ENCODE measurements at places on chromosomes 16 and 17. TPM values are rescaled to one million over a fixed set of nuclear protein-coding genes. Genes with fewer than 3 reads are reported as not detected.

RHBDF1 gene
- total RNA-seq, result 31.1 TPM

CRISPLD2 gene
- 12.7 TPM for total RNA-seq

TNFAIP1 gene
- total RNA-seq, result 25.1 TPM

C16orf87 gene
- 15.1 TPM for total RNA-seq

CDRT15L2 gene
- total RNA-seq, result not detected

PRSS36 gene
- 1.4 TPM for total RNA-seq

- H3K4me3 ChIP-seq, result no peak overlapping the region
- H3K27ac ChIP-seq, result peak overlapping the region; percentile 61
- no peaks in the 10 kb centered on the region for H3K27me3 ChIP-seq
- no peak for DNase-seq
- H3K4me1 ChIP-seq, result peaks cover 52% of the 10 kb centered on the region
- peaks cover 90% of the 10 kb centered on the region for H3K36me3 ChIP-seq
Measured at GRCh38 chr16:1532771-1533170, 695 bp upstream of the TMEM204 start.

- H3K27ac ChIP-seq, result no peak overlapping the region
- DNase-seq, result no peak
- no peaks in the 10 kb centered on the region for H3K27me3 ChIP-seq
Measured at GRCh38 chr17:75996665-75997590, 3.7 kb upstream of the CDK3 start.

DNA sequence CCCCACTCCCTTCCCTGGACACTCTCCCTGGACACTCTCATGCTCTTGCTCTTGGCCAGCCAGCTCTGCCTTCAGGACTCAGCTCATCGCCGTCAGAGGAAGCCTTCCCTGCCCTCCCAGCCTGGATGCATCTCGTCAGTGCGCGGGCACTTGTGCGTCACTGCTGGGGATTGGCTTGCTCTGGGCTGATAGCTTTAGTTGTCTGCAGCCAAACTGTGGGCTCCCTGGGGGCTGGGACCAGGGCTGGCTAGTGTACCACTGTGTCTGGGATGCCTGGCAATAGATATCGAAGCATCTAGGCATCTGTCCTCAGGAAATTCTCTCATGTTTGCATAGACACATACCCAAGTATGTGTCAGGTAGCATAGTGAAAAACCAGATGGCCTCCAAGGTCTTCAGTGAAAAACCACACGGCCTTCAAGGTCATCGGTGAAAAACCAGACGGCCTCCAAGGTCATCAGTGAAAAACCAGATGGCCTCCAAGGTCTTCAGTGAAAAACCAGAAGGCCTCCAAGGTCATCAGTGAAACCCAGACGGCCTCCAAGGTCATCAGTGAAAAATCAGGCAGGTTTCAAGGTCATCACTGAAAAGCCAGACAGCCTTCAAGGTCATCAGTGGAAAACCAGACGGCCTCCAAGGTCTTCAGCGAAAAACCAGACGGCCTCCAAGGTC lies 72.0 kb downstream of the CMIP start:
- no peak for DNase-seq
- no peak overlapping the region for H3K4me3 ChIP-seq
- no peaks in the 10 kb centered on the region for H3K27me3 ChIP-seq
- H3K4me1 ChIP-seq, result peaks cover 62% of the 10 kb centered on the region
- no peak overlapping the region for H3K27ac ChIP-seq

DNA sequence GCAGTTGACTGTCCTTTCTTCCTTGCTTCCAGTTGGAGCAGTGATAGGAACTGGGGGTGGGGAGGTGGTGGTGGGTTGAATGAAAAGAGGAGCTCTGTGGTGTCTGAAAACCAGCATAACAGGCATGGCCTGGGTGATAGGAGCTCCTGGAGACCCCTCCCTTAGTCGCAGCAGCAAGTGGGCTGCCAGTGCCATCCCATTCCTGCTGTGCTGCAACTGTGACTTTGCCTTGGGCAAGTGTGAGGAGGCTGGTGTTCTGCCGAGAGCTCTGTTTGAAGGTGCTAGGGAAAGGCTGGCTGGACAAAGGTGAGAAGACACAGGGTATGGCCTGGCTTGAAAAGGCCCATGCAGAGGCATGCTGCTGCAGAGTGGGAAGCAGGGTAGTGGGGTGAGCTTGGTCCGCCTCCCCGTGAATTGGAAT lies 2.7 kb upstream of the CDK5R1 start:
- H3K4me3 ChIP-seq, result no peak overlapping the region
- H3K27me3 ChIP-seq, result no peaks in the 10 kb centered on the region
- H3K36me3 ChIP-seq, result peaks cover 48% of the 10 kb centered on the region

- H3K36me3 ChIP-seq, result no peaks in the 10 kb centered on the region
- H3K4me3 ChIP-seq, result no peak overlapping the region
- H3K4me1 ChIP-seq, result peaks cover 3% of the 10 kb centered on the region
- DNase-seq, result no peak
Measured at GRCh38 chr16:54456291-54456690, 169.7 kb upstream of the IRX3 start.

DNA sequence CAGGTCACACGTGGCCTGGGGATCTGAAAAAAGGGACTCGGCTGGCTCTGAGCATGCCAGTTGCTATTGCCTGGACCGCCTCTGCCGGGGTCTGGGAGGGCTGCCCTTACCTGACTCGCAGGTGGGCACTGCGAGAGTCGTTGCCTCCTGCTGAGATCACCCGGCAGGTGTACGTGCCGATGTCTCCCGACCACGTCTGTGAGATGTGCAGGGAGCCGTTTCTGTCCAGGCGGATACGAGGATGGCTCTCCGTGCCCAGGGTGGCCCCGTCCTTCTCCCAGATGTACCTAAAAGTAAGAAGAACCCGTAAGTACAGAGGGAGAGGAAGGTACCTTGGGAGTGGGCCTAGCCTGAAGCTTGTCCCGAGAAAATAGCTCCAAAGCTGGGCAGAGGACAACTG lies 112.0 kb upstream of the CDC42EP4 start:
- H3K36me3 ChIP-seq, result peaks cover 38% of the 10 kb centered on the region
- no peak overlapping the region for H3K27ac ChIP-seq
- no peak for DNase-seq
- H3K4me3 ChIP-seq, result no peak overlapping the region
- no peaks in the 10 kb centered on the region for H3K4me1 ChIP-seq

DNA sequence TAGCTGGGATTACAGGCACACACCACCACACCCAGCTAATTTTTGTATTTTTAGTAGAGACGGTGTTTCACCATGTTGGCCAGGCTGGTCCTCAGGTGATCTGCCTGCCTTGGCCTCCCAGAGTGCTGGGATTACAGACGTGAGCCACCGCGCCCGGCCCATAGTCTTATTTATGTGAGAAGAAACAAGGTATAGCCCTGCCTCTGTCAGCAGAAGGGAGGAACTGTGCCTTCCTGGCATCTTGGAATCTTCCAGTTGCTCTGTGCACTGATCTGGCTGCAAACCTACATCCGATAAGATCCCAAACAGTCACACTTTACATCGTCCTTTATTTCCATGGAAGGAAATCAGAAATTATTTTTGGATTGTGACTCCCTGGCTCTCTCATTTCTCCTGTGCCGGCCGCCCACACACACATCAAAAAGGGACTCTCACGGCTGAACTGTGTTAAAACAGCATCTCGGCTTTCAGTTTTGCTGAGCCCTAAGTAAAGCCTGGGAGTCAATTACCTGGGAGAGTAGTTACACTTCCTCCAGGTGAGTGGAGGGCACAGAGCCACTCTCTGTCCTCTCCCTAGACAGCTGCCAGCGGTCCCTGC lies 23.3 kb downstream of the WIPI1 start:
- peaks cover 14% of the 10 kb centered on the region for H3K4me1 ChIP-seq
- H3K27me3 ChIP-seq, result no peaks in the 10 kb centered on the region
- H3K36me3 ChIP-seq, result peaks cover 11% of the 10 kb centered on the region
- no peak overlapping the region for H3K4me3 ChIP-seq

- H3K4me1 ChIP-seq, result peaks cover 15% of the 10 kb centered on the region
- no peak overlapping the region for H3K27ac ChIP-seq
- H3K36me3 ChIP-seq, result no peaks in the 10 kb centered on the region
- no peaks in the 10 kb centered on the region for H3K27me3 ChIP-seq
Measured at GRCh38 chr17:57853695-57854094, 3.9 kb upstream of the MRPS23 start.

GRCh38 chr17:31366088-31366487 lies 25.4 kb upstream of the RAB11FIP4 start:
- peaks cover 8% of the 10 kb centered on the region for H3K36me3 ChIP-seq
- no peaks in the 10 kb centered on the region for H3K4me1 ChIP-seq
- no peak overlapping the region for H3K4me3 ChIP-seq
- DNase-seq, result no peak
- no peak overlapping the region for H3K27ac ChIP-seq
- H3K27me3 ChIP-seq, result no peaks in the 10 kb centered on the region

GRCh38 chr17:82907797-82908542 lies 68.1 kb upstream of the ZNF750 start:
- no peak overlapping the region for H3K27ac ChIP-seq
- H3K4me3 ChIP-seq, result no peak overlapping the region
- no peaks in the 10 kb centered on the region for H3K27me3 ChIP-seq
- H3K4me1 ChIP-seq, result peaks cover 20% of the 10 kb centered on the region
- DNase-seq, result no peak

GRCh38 chr17:4354862-4355514 lies 11.5 kb downstream of the UBE2G1 start:
- peaks cover 3% of the 10 kb centered on the region for H3K4me1 ChIP-seq
- no peaks in the 10 kb centered on the region for H3K36me3 ChIP-seq
- no peaks in the 10 kb centered on the region for H3K27me3 ChIP-seq
- H3K4me3 ChIP-seq, result no peak overlapping the region

DNA sequence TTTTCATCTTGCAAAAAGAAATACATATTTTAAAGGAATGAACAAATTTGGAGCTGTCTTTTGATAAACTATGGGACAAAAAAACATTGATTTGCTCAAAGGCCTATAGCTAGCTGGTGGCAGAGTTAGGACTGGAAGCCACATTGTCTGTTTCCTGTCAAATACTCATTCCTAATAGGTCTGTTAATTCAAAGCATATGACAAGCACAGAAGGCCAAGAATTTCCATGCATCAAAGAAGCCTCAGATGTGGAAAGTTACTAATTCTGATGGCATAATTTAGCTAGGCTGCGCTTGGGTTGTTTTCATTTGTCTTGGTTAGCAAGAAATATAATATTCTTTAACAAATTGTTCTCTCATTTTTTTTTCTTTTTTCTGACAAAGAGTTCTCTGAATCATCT lies 98.0 kb downstream of the CDK5R1 start:
- no peak for DNase-seq
- H3K36me3 ChIP-seq, result no peaks in the 10 kb centered on the region
- no peaks in the 10 kb centered on the region for H3K27me3 ChIP-seq
- no peak overlapping the region for H3K27ac ChIP-seq

- no peaks in the 10 kb centered on the region for H3K36me3 ChIP-seq
- no peak overlapping the region for H3K27ac ChIP-seq
- no peak for DNase-seq
- H3K27me3 ChIP-seq, result no peaks in the 10 kb centered on the region
- H3K4me3 ChIP-seq, result no peak overlapping the region
Measured at GRCh38 chr16:14372471-14372870, 257.6 kb downstream of the PARN start.

DNA sequence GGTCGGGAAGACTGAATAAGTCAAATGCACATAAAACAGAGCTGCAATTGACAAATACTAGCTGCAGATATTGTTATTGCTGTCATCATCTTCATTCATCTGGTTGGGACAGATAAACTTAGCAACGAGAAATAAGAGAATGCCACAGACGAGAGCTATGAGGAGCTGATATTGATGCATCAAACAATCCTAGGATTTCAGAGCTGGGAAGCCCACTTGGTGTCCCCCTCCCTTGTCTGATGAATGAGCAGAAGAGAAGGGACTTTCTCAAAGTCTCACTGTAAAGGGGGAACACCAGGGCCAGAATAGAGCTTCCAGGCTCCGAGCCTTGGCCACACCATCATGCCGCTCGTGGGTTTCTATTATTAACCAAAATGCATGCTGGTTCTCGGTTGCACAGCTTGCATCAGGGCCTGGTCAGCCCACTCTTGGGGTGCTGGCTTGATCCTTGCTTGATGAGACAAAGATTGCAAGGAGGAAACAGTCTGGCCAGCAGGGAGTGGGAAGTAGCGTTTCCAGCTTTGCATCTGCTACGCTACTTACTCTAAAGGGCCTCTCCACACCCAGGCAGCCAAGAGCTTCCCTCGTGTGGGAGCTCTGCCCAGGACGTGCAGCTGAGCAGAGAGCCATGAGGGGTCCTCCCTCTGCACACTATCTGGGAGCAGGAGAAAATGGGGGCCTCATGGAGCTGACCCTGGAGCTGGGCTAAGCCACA lies 28.4 kb upstream of the EMP2 start:
- peak overlapping the region; percentile 13 for H3K27ac ChIP-seq
- no peak for DNase-seq
- H3K4me1 ChIP-seq, result peaks cover 19% of the 10 kb centered on the region
- H3K27me3 ChIP-seq, result no peaks in the 10 kb centered on the region
- H3K36me3 ChIP-seq, result no peaks in the 10 kb centered on the region

- no peak overlapping the region for H3K4me3 ChIP-seq
- H3K27ac ChIP-seq, result no peak overlapping the region
- H3K36me3 ChIP-seq, result no peaks in the 10 kb centered on the region
- DNase-seq, result no peak
- H3K4me1 ChIP-seq, result no peaks in the 10 kb centered on the region
- no peaks in the 10 kb centered on the region for H3K27me3 ChIP-seq
Measured at GRCh38 chr17:55601874-55602364, 90.7 kb upstream of the SMIM36 start.

DNA sequence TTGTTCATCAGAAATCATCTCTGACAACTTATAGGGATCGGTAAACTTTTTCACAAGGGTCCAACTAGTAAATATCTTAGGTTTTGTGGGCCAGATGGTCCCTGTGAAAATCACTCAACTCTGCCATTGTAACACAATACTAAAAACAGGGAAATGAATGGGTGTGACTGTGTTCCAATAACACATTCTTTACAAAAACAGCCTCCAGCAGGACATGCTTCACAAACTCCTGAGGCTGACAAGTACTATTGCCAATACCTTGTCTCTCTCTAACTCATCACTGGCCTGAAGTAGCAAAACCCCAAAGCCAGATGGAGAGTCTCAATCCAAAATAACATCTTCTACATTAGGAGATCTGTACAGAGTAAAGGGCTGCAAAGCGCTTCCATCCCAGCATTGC lies 312.3 kb downstream of the TOX3 start:
- no peak for DNase-seq
- H3K27me3 ChIP-seq, result no peaks in the 10 kb centered on the region
- no peak overlapping the region for H3K4me3 ChIP-seq
- H3K4me1 ChIP-seq, result no peaks in the 10 kb centered on the region
- no peak overlapping the region for H3K27ac ChIP-seq

DNA sequence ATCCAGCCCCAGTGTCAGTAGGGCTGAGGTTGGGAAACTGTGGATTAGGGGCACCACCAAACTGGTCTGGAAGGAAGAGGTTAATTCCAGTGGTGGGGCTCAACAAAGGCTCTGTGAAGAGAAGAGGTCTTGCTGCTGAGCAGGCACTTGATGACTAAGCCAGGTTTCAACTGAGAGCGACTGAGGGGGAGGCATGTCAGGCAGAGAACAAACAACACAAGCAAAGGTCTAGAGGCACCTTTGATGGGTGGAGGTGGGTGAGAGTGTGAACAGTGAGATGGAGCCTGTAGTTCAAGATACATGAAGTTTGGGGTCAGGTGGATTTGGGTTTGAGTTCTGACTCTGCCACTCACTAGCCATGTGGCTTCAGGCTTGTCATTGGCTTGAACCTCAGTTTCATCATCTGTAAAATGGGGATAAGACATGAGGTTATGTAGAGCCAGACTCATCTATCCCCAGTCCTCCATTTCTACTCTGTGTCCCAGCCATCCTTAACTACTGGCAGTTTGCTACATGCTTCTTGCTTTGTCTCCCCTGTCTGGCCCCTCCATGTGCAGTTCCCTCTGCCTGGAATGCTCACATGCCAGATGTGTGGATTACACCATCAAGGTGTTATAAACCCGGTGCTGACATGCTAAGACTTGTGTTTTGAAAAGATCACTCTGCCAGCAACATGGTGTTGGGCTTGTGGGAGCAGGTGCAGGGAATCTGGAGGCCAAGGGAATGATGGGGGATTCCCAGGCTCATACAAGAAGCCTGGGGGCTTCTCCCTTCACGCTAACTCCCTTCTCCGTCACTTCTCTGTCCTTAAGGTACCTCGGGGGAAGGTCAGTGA lies 3.0 kb upstream of the RMI2 start:
- no peaks in the 10 kb centered on the region for H3K36me3 ChIP-seq
- H3K27ac ChIP-seq, result no peak overlapping the region
- H3K4me3 ChIP-seq, result no peak overlapping the region
- peaks cover 17% of the 10 kb centered on the region for H3K4me1 ChIP-seq
